Upper lobe of left lung (tissue), 6 donors: ENCODE measurements at places on chromosomes 1 and 21. TPM values are rescaled to one million over a fixed set of nuclear protein-coding genes. Genes with fewer than 3 reads are reported as not detected.

GRCh38 chr1:94329276-94329675 lies 88.9 kb upstream of the ABCD3 start:
- no peak for DNase-seq

DNA sequence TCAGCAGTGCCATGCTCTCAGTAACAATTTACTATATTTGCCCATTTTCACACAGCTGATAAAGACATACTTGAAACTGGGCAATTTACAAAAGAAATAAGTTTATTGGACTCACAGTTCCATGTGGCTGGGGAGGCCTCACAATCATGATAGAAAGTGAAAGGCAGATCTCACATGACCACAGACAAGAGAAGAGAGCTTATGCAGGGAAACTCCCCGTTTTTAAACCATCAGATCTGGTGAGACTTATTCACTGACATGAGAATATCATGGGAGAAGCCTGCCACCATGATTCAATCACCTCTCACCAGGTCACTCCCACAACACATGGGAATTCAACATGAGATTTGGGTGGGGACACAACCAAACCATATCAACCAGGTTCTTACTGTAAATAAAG lies 112.1 kb upstream of the C1orf87 start:
- DNase-seq, result no peak

DNA sequence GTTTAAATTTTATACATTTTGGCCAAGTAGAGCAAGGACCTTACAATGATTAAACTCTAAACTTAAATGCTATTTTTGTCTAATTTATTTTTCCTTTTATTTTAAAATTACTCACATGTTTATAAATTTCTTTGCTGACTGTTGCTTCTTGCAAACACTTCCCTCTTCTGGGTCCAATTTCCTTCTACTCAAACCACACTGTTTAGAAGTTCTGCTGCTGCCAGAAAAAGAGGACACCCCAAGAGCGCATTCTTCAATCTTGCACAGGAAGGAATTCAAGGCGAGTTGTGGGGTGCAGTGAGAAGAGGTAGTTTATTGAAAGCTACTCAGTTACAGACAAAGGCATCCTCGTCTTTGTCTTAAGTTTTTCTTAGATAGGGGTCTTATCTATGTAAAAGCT lies 88.5 kb upstream of the NEK7 start:
- no peak for DNase-seq

The IVL gene
- 0.69 TPM for total RNA-seq

DNA sequence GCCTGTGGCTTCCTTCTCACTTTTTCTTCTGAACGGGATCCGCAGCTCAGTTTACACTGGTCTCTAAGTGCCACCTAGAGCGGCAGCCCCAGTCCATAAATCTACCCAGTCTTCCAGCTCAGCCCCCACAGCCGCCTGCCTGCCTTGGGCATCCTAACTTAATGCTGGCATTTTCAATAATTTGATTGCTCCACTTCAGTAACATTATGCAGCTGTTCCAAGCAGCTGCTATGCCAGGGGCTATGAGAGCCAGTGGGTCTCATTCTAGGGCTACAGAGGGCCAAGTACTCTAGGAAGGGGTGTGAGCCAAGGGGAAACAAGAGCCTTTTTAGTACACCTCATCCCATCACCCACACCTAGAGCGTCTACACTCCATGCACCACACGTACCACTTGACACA lies 48.4 kb upstream of the COA6 start:
- no peak for DNase-seq
